ENCODE measurements at places on chromosomes 3 and 15.

- no peak for DNase-seq
Observed at GRCh38 chr3:27575499-27575898, 91.3 kb upstream of the SLC4A7 start.

- DNase-seq: no peak
Observed at GRCh38 chr15:57746786-57747185, 40.3 kb downstream of the POLR2M start.

DNA sequence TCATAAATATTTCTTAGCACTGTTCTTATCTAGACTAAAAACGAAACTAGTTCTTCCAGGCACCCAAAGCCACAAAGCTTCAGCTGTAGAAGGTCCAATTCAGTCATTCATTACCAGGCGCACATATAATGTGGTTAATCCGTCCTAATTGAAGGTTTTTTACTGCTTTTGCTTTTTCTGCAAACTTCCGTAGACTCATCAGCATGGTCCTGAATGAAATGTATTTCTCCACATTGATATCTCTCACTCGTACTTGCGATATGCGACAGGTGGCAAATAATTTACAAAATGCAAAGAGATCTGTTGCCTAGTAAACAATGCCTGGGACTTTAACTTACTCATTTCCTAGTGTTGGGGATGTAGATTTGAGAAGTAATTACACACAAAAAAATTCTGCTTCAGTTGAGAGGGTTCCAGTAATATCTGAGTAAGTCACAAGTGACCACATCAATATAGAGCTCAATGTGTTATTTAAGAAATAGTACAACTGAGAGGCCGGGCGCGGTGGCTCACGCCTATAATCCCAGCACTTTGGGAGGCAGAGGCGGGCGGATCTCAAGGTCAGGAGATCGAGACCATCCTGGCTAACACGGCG is 75.0 kb upstream of the MBNL1 start:
- no peak for DNase-seq

GRCh38 chr15:32830241-32830640 is 112.4 kb downstream of the GREM1 start:
- DNase-seq: no peak

DNA sequence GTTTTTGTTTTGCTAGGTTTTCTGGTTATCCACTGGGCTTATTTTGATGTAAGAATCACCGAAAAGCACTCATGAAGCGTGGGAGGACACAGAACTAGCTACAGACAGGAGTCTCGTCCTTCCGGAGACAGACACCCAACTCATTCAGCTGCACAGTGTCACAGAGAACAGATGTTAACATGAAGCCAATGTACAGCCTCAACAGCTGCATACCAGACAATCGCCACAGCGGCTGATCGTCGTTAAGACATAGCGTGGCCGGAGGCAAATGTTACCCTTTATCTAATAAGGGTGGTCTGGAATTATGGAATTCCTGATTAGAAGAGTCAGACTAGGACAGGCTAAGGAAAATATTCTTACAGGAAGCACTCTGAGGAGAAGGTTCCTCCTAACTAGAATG is 1.1 kb upstream of the PYGO1 start:
- DNase-seq: no peak

Measured in left ventricle myocardium superior (tissue), 1 donor.